ENCODE measurements at places on chromosomes 11 and 22. TPM values are rescaled to one million over a fixed set of nuclear protein-coding genes. Genes with fewer than 3 reads are reported as not detected.

GRCh38 chr11:4090258-4090657 is 4.3 kb upstream of the RRM1 start:
- H3K4me1 ChIP-seq = no peaks in the 10 kb centered on the region
- H3K27me3 ChIP-seq = no peaks in the 10 kb centered on the region
- DNase-seq = no peak
- no peak overlapping the region for H3K4me3 ChIP-seq

- DNase-seq = peak; percentile 80
- peaks cover 9% of the 10 kb centered on the region for H3K4me1 ChIP-seq
- H3K36me3 ChIP-seq = no peaks in the 10 kb centered on the region
- H3K27ac ChIP-seq = peak overlapping the region; percentile 87
- H3K27me3 ChIP-seq = no peaks in the 10 kb centered on the region
- H3K4me3 ChIP-seq = peak overlapping the region; percentile 92
These were observed 607 bp downstream of the DMC1 start for GRCh38 chr22:38569181-38569971.

- H3K4me1 ChIP-seq = no peaks in the 10 kb centered on the region
- H3K4me3 ChIP-seq = no peak overlapping the region
- no peaks in the 10 kb centered on the region for H3K36me3 ChIP-seq
- H3K27me3 ChIP-seq = no peaks in the 10 kb centered on the region
These were observed 19.4 kb upstream of the SIK2 start for GRCh38 chr11:111582881-111583280.

- H3K27ac ChIP-seq = no peak overlapping the region
- H3K4me3 ChIP-seq = no peak overlapping the region
- peaks cover 2% of the 10 kb centered on the region for H3K27me3 ChIP-seq
- peaks cover 14% of the 10 kb centered on the region for H3K4me1 ChIP-seq
- H3K36me3 ChIP-seq = no peaks in the 10 kb centered on the region
These were observed 23.9 kb upstream of the TCF20 start for GRCh38 chr22:42294034-42294985.

GRCh38 chr11:111115890-111116289 is 129.6 kb upstream of the POU2AF2 start:
- DNase-seq = no peak
- H3K27ac ChIP-seq = no peak overlapping the region
- no peak overlapping the region for H3K4me3 ChIP-seq
- no peaks in the 10 kb centered on the region for H3K4me1 ChIP-seq

- H3K27me3 ChIP-seq = no peaks in the 10 kb centered on the region
- H3K4me3 ChIP-seq = no peak overlapping the region
- H3K36me3 ChIP-seq = no peaks in the 10 kb centered on the region
These were observed 147.4 kb upstream of the SNX19 start for GRCh38 chr11:131063638-131064037.

DNA sequence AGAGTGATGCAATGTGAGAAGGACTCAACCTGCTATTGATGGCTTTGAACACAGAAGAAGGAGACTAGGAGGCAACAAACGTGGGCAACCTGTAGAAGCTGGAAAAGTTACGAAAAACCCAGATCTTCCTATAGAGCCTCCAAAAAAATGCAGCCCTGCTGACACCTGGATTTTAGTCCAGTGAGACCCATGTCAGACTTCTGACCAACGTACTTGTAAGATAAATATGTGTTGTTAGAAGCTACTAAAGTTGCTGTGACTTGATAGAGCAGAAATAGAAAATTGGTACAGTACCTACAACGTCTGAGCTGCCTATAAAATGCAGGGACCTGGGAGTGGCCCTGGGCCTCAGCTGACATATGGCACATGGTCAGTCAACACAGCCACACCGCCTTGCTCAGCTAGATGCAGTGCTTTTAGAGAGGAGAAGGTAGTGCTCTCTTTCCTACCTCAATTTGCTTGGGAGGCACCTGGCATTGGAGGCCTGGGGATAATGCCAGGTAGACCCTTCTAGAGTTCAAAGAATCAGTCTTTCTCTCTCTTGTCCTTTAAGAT is 97.4 kb downstream of the ARL14EP start:
- H3K27me3 ChIP-seq = no peaks in the 10 kb centered on the region
- H3K27ac ChIP-seq = no peak overlapping the region
- no peak for DNase-seq

GRCh38 chr11:69705901-69706787 is 2.3 kb upstream of the FGF19 start:
- H3K4me1 ChIP-seq = peaks cover 8% of the 10 kb centered on the region
- peaks cover 8% of the 10 kb centered on the region for H3K27me3 ChIP-seq
- no peaks in the 10 kb centered on the region for H3K36me3 ChIP-seq
- no peak for DNase-seq
- H3K27ac ChIP-seq = no peak overlapping the region

DNA sequence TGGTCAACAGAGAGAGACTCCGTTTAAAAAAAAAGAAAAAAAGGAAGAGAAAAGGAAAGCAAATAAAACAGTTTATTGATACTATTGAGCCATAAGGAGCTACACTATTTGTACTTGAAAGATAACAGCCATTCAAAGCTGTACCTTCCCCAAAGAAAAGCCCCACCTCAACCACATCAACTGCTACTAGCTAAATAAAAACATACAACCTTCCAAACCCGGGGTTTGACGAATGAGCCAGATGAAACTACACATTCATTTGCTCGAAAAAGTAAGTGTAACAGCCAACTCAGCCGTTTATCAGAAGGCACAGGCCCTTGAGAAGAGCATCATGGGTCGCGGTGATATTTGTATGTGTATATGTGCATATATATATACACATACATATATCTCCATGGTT is 78.4 kb downstream of the SIK3 start:
- no peaks in the 10 kb centered on the region for H3K4me1 ChIP-seq
- H3K4me3 ChIP-seq = no peak overlapping the region
- no peak for DNase-seq
- no peaks in the 10 kb centered on the region for H3K36me3 ChIP-seq

- H3K4me1 ChIP-seq = no peaks in the 10 kb centered on the region
- no peak overlapping the region for H3K27ac ChIP-seq
- no peak overlapping the region for H3K4me3 ChIP-seq
- no peaks in the 10 kb centered on the region for H3K27me3 ChIP-seq
- DNase-seq = no peak
These were observed 6.9 kb upstream of the MS4A14 start for GRCh38 chr11:60389279-60389910.

DNA sequence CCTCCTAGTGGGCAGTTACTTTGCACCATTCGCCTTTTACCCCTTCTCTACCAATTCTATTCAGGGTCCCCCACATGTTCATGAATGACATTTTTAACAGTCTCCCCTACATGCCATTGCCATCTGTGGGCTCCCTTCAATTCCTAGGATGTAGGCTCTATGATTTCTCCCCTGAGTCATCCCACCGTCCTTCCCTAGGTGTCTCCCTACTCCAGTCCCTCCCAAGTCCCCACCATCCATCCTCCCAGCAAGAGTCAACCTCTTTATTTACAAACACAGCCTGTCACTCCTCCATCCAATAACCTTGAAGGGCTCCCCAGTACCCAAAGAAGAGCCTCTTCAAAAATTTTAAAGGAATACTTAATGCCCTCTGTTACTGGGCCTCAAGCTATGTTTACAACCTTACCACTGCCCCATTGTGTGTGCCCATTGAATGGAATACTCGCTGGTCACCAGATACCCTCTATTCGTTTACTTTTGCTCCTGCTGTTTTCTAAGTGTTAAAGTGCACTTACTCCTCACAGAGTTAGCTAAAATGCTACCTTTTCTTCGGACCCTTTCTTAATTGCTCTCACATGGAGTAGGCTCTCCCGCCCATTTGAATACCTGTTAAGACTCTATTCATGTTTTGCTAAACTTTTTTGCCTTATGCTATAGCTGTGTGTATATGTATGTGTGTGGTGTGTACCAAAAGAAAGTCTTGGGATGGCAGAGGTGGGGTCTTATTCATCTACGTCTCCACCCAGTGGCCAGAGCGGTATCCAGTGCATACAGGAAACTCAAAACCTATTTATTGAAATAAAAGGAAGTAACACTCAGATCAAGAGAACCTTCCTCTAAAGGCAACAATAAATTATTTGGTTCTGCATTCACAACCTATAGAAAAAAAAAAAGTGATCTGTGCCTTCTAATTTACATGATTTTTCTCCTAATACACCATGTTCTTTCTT is 235.8 kb upstream of the CCDC90B start:
- no peaks in the 10 kb centered on the region for H3K27me3 ChIP-seq
- H3K4me3 ChIP-seq = no peak overlapping the region
- H3K27ac ChIP-seq = no peak overlapping the region
- no peaks in the 10 kb centered on the region for H3K36me3 ChIP-seq
- DNase-seq = no peak
- no peaks in the 10 kb centered on the region for H3K4me1 ChIP-seq

GRCh38 chr22:43008921-43009320 is 6.0 kb downstream of the PACSIN2 start:
- H3K4me1 ChIP-seq = peaks cover 8% of the 10 kb centered on the region
- no peaks in the 10 kb centered on the region for H3K27me3 ChIP-seq
- H3K27ac ChIP-seq = no peak overlapping the region
- DNase-seq = no peak
- H3K4me3 ChIP-seq = no peak overlapping the region
- H3K36me3 ChIP-seq = no peaks in the 10 kb centered on the region

- H3K4me3 ChIP-seq = no peak overlapping the region
- H3K36me3 ChIP-seq = no peaks in the 10 kb centered on the region
- H3K27ac ChIP-seq = no peak overlapping the region
- peaks cover 51% of the 10 kb centered on the region for H3K27me3 ChIP-seq
These were observed 2.3 kb upstream of the ACR start for GRCh38 chr22:50735739-50736030.

GRCh38 chr22:19497245-19497644 is 17.5 kb downstream of the CDC45 start:
- H3K27ac ChIP-seq = no peak overlapping the region
- no peaks in the 10 kb centered on the region for H3K27me3 ChIP-seq
- peaks cover 27% of the 10 kb centered on the region for H3K36me3 ChIP-seq

DNA sequence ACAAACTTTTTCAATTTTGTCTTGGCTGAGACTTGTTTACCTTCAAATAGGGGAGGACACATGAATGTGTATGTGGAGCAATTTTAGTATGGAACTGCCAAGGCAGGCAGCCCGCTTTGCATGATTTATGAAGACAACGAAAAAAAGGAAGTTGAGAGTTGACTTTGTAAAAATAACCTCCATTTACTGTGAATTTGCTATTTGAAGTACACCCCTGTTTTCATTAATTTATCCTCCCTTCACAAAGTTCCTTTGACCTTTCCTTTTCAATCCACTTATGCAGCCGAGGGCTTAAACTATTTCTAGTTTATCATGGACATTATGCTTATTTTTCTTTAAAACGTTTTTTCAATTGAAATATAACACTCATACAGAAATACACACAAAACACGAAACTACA is 369.6 kb upstream of the CADM1 start:
- no peak overlapping the region for H3K27ac ChIP-seq
- no peaks in the 10 kb centered on the region for H3K4me1 ChIP-seq
- H3K36me3 ChIP-seq = no peaks in the 10 kb centered on the region
- no peak overlapping the region for H3K4me3 ChIP-seq

DNA sequence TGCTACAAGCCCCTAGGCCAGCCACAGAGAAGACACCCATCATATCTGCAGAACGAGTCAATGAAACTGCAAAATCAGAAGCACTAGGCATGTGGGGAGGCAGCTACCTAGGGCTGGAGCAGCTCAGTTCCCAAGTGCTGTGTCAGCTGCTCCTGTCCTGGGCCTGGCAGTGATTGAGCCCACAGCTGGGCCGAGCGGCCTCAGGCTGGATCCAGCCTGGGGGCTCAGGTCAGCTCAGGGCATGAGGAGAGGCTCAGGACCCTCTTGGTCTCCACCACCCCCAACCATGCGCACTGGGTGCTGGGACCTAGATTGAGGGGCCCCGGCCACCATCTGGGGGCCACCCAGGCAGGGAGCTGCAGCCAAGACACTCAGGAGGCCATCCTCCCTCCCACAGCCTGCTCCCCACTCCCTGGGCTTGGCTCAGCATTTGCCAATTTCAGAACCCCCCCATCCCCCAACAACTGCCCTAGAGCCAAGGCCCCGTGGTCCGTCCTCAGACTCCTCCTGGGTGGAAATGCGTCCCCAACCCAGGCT is 2.4 kb upstream of the TNNT3 start:
- peaks cover 3% of the 10 kb centered on the region for H3K4me1 ChIP-seq
- no peaks in the 10 kb centered on the region for H3K27me3 ChIP-seq
- H3K36me3 ChIP-seq = no peaks in the 10 kb centered on the region
- H3K27ac ChIP-seq = no peak overlapping the region

The MPZL2 gene
- total RNA-seq = 2.4 TPM

The CYP2D6 gene
- 0.77 TPM for total RNA-seq

The ELP4 gene
- total RNA-seq = 18.6 TPM

The RFPL2 gene
- total RNA-seq = 0.19 TPM

The APOA5 gene
- total RNA-seq = 0.15 TPM

The MRGPRX4 gene
- not detected for total RNA-seq

The PKP3 gene
- total RNA-seq = 28.5 TPM

The DDTL gene
- 2.1 TPM for total RNA-seq

The INS gene
- not detected for total RNA-seq

The OR51E1 gene
- not detected for total RNA-seq

The LINC01488 gene
- total RNA-seq = not detected

The ELFN2 gene
- total RNA-seq = 0.63 TPM

The KRTAP5-9 gene
- not detected for total RNA-seq
